ENCODE measurements at places on chromosomes 6 and 20. TPM values are rescaled to one million over a fixed set of nuclear protein-coding genes. Genes with fewer than 3 reads are reported as not detected.
A peak's percentile ranks its signal among the peaks of the same experiment; 100 is the strongest.

GRCh38 chr20:5703681-5704101 lies 46.5 kb upstream of the SHLD1 start:
- DNase-seq, result peak; percentile 25

DNA sequence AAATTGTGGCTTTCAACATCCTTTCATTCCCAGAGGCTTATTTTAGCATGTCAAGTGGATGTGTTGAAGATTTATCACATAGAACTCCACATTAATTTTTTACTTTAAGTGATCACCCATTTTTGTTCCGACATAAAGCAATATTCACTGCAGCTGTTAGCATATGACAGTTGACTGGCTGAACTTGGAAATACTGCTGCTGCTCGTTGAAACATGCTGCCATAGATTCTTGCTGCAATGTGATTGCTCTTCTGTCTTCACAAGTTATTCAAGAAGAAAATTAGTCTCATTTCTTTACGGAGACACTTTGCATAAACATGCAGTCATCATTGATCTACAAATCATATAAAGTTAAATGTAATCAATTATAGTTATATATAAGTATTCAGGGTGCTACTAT lies 248.4 kb downstream of the SAMD5 start:
- no peak for DNase-seq

GRCh38 chr6:63690221-63690620 lies 54.6 kb downstream of the PHF3 start:
- DNase-seq, result no peak

GRCh38 chr6:162157167-162157870 lies 570.2 kb downstream of the PRKN start:
- no peak for DNase-seq

DNA sequence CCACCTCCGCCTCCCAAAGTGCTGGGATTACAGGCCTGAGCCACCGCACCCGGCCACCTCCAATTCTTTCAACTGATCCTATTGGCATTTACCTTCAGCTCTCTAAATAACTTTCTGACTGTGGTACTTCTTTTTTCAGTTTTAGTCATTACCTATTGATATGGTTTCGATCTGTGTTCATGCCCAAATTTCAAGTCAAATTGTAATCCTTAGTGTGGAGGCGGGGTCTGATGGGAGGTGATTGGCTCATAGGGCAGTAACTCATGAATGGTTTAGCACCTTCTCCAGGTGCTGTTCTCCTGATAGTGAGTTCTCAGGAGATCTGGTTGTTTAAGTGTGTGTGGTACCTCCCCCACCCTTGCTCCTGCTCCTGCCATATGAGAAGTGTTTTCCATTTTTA lies 140.9 kb downstream of the LPA start:
- no peak for DNase-seq

Gene SNRNP48
- 7.0 TPM for total RNA-seq

DNA sequence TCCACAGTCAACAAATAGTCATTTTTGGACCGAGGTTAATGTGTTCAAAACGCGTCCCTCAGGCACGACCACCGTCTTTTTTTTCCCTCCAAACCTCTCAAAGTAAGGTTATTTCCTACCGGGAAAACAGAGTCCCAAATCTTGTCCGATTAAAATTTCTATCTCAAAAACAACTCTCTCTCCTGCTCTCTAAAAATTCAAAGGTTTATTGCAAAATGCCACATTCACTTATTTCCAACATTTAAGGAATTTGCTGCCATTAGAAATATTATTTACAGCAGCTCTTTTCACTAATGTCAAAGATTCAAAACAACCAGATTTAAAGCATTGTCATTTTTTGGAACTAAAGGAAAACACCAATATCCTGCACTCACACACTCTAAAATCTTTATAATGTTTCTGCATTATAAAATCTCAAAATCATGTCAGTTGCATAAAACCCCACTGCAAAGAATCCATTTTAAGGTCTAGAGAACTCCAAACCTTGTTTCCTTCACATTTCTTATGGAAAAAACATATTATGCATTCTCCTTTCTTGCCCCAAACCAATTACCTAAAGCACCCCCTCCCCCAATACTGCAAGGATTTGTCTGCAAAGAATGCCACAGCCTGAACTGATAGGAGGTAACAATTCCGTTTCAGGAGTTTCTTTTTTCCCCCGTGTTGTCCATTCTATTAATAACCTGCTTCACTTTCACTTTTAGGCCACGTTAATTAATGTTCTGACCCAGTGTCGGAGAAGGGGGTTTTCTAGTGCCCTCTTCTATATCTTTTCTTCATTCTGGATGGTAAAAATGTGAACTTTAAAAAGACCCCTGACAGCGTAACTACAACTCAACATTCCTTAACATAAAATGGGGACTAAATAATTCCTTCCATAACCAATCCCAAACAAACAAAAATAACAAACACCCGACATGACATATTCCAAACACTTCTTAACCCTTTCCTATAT lies 1.4 kb downstream of the NRN1 start:
- no peak for DNase-seq

DNA sequence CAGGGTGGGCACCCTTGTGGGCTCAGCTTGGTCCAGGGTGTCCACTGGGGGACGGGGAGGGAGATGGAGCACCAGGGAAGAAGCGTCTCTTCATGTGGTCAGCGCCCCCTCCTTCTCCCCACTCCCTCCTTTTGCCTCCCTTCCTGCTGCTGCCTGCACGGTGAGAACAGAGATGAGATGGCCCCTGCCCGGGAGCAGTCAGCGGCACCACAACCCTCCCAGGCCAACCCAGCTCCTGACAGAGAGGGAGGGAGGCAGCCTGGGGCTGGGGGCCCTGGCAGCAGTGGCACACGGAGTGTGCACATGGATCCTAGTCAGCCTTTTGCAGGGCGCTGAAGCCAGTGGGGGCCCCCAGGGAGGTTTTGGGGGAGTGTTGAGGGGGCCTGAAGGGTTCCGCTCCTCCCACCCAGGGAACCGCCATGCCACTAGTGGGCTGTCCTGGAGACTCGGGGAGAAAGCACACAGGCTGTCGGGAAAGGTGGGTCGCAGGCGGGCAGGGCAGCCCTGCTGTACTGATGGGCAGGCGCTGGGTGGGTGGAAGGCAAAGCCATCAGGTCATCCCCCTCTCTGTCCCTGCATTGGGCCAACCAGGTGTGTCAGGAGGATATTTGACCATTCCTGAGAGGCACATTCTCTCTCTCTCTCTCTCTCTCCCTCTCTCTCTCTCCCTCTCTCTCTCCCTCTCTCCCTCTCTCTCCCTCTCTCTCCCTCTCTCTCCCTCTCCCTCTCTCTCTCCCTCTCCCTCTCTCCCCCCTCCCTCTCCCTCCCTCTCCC lies 94.3 kb upstream of the BHLHE23 start:
- DNase-seq, result no peak

Gene SLC22A2
- total RNA-seq, result not detected

DNA sequence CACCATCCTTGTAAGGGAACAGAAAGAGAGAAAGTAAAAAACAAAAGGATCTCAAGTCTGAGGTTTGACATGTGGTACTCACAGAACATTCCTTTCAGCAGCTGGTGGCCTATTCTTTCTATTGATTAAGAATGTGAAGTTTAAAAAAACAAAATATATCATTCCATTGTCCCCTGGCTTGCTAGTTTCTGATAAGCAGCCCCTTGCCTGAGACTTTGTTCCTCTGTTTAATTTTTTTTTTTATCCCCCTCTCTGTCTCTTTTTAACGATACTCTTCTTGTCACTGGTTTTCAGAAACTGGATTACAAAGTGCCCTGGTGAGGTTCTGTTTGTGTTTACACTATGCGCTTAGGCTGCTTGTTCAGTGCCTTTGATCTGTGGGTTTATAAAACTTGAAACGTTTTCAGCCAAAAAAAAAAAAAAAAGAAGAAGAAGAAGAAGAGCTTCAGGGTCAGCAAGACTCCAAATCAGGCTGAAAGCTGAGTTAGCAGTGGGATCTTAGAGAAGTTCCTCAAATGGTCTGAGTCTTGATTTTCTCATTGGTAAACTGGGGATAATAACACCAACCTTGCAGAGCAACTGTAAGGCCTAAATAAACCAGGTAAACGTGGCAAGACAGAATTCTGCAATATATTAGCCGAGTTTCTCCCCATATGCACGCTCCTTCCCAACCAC lies 45.1 kb upstream of the SLC22A23 start:
- no peak for DNase-seq

DNA sequence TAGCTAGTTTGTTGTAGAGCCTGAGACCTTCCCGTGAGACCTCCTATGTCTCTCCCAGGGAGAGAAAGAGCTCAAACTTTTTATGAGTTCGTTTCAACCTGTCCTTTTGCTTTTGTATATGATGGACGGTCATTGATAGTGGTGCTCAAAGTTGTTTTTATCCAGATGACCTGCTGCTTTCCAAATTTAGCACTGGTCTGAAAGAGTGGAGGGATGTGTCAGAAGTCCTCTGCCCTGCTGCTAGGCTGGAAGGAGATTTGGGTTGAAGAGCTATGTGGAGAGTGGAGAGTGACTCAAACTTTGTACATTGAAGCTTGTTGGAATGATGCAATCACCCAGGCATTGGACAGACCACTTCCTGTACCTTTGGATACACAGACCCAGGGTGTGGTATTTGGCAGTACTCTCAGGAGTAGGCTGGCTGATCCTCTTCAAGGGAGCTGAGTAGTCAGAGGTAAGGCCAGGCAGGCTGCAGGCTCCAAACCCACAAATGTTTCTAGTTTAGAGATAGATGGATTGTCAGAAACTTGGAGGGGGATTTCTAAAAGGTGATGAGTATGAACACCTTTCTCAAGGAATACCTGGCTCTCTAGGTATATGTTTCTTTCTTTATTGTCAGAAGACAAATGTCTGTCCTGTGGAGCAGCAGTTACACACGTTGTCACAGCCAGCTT lies 49.4 kb upstream of the RREB1 start:
- peak; percentile 98 for DNase-seq

Gene ZBTB46
- 7.3 TPM for total RNA-seq

Gene LINC00237
- total RNA-seq, result not detected

All from PC-3 (cell line).